T47D (cell line): ENCODE measurements at places on chromosomes 11 and 22.

DNA sequence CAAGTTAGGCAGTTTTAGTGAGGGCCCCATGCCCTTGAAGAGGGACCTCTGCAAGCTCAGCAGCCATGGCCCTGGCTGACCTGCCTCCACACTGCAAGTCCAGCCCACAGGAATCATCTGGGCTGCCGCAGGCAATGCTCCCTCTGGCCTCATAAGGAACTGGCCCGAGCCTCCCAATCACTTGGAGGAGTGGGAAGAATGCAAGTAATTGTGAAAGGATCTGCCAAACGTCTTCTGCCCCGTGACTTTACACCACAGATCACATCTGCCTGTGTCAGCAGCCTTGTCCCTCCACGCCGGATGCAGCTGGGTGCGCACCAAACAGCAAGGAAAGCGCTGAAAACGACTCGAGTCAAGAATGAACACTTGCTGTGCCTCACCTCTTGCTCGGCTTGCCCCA is 23.8 kb downstream of the OPCML start:
- DNase-seq, result no peak

DNA sequence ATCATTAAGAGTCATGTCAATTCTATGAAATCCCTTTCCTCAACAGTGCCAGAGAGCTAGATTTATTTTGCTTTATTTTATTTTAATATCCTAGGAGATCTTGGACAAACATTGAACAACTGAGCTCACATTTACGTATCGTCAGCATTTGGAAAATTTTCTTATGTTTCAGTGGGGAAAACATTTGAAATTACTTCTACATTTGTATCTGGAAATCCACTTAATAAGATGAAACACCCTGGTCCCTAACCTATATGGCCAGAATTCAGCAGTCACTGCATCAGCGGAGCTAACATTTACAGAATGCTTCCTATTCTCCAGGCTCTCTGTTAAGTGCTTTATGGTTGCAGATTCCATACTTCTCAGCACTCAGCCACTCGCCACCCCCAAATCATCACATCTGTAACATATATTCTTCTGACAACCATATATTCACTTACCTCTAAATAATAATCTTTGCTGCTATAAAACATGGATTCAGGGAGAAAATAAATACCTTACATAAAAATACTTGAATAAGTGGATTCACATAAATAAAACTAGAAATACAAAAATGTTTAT is 773.9 kb downstream of the JRKL start:
- no peak for DNase-seq

DNA sequence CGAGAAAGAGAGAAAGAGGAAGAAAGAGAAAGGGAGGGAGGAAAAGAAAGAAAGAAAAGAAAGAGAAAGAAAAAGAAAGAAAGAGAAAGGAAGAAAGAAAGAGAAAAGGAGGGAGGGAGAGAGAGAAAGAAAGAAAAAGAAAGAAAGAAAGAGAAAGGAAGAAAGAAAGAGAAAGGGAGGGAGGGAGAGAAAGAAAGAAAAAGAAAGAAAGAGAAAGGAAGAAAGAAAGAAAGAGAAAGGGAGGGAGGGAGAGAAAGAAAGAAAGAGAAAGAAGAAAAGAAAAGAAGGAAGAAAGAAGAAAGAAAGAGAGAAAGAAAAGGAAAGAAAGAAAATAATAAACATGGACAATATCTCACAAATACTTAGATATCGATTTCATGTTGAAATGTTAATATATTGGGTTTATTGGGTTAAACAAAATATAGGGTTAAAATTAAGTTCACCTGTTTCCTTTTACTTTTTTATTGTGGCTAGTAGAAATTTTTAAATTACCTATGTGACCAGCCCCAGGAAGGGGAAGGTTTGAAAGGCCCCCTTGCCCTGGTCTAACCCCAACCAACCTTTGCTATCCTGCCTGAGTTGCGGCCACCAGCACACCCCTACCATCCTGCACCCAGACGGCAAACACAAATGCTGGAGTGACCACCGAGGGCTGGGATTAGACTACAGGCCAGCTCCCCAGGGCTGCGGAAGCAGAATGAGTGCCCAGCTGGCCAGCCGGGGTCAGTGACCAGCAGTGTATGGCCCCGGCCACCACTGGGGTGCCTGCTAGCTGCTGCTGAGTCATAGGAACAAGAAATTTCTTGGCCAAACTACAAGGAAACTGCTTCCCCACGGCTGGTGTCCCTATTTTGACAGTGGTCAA is 81.0 kb upstream of the FGF3 start:
- peak; percentile 42 for DNase-seq

DNA sequence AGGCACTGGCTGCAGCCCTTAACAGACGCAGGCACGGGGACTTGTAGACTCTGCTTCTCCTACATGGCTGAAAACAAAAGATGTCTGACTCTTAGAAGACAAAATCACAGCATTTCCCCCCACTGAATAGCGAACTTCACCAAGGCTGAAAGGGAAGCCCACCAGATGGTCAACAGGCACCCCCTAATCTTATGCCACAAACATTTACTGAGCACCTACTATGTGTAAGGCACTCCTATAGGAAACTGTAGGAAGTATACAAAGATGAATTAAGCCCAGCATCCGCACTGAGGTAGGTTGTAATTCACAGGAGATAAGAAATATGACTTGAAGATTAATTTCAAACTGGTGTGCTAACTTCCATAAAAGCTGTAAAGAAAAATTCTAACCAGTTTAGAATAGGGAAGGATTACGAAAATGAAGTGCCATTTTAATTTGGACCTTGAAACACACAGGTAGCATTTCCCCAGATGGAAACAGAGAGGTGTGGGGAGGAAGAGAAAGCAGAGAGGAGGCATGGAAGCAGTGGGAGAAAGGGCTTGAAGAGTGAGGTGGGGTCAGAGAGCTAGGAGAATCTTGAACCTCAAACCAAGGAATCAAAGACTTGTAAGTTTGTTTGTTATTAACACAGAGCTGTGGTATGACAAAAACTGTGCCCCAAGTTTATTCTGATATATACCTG is 38.1 kb downstream of the NUMA1 start:
- no peak for DNase-seq

DNA sequence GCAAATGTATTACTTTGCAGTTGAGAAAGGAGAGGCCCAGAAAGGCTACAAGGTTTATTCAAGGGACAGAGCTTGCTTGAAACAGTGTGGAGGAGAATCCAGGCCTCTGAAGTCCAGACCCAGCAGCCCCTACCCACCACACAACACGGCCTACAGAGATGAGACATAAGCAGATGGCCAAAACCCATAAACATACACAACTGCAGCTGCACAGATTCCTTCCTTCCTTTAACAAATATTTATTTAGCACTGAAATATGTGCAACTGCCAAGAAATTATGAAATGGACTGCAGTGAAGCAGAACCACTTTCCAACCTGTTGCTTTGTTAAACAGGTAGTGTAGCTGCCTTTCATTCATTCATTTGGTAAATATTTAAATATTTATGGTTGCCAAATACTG is 122.3 kb downstream of the SPATA19 start:
- DNase-seq, result no peak

GRCh38 chr22:24601217-24602104 is 1.5 kb upstream of the GGT1 start:
- no peak for DNase-seq

DNA sequence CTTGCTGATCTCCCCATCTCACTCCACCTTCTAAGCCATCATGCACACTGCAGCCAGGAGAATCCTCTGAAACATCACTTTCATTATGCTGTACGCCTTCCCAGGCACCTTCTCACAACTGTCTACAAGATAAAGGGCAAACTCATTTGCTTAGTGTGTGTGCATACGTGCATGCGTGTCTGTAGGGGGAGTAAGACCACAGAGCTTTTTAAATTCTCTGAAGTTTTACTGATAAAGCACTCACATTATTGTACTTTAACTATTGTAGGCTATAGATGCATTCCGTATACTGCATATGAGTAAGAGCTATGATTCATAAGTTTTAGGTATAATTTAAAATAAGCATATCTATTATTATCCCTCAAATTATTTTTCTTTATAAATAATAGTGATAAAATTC is 15.3 kb upstream of the ANKK1 start:
- DNase-seq, result no peak

- no peak for DNase-seq
Measured at GRCh38 chr11:2924821-2925675, 4.2 kb downstream of the PHLDA2 start.

DNA sequence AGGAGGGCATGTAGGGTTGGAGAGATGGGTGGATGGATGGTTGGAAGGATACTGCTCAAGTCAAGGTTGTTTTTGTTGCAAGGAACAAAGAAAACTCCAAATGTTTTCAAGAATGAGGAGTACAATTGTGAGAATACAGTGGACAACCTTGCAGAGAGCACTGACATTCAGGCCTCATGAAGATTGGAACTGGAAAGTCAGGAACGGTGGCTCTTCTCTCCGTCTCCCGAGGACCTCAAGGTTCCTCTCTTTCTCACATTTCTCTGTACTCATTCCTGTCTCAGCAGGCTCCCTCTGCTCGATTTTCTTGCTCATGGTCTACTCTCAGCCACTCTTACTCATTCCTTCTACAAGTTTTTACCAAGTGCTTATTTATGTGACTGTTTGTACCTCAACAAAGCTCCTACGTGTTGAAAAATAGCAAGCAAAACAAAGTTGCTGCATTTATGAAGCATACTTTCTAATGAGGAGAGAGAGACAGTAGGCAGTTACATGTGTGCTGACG is 97.6 kb downstream of the SWAP70 start:
- no peak for DNase-seq

GRCh38 chr11:59556917-59557348 is 45.6 kb downstream of the OR4D9 start:
- no peak for DNase-seq

- DNase-seq, result no peak
Measured at GRCh38 chr22:28034760-28035401, 115.8 kb upstream of the PITPNB start.

DNA sequence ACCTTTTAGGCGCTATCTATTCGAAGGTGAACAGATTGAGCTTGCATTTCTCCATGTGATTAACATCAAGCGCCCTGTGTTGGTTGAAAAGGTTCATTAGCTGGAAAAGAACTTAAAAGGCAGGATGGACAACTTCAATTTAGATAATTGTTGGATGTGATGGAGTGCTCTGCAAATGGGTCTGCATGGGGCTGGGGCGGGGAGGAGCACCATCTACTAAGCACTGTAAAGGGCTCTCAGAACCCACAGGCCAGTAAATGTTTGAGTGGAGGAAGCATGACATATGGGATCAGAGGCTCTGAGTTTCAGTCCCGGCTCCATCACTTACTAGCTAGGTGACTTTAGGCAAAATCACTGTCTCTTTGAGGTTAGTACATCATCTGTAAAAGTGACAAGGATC is 28.2 kb downstream of the ARL14EP start:
- DNase-seq, result no peak

GRCh38 chr22:47213571-47214230 is 451.3 kb downstream of the TBC1D22A start:
- peak; percentile 51 for DNase-seq

DNA sequence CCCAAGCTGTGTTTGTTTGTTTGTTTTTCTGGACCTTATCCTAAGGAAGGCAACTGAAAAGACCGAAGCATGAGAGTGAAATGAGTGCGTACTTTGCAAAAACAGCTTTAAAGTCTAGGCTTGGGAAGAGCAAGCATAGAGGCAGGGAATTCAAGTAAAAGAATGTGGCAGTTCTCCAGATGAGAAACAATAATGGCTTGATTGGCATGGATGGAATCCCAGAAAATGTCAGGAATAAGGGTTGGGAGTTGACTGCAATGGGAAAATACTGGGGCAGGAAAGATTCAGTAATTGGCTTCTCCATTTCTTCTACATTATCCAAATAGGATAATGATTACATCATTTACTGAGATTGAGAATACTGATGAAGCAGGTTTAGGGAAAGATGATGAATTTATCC is 17.5 kb downstream of the SAAL1 start:
- no peak for DNase-seq

- peak; percentile 72 for DNase-seq
Measured at GRCh38 chr22:24772493-24773220, 1.9 kb downstream of the PIWIL3 start.

DNA sequence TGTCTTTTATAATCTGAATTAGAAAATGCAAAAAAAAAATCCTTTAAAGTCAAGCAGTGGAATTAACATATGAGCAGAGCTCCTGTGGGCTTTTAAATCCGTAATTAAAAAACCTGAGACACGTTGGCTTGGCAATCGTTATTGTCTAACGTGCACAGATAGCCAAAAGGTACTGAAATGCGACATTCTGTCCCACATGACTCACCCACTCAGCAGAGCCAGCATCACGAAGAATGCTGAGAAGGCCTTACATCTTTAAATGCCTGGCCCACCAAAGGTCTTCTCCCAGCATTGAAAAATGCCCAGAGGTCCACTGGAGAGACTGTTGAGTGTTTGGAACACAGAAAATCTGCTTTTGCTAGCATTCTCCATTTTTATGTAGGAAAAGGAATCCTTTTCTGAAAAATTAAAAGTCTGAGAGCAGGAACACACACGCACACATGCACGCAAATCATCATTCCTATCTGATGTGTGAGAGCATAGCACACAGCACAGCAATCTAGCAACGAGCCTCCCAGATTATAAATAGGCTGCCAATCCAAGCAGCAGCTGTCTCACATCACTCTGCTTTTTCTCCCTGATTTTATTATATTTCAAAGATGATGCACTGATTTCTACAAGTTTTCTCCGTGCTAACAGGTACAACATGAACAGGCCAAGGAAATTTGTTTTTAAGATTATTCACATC is 94.5 kb downstream of the PHF21A start:
- no peak for DNase-seq

DNA sequence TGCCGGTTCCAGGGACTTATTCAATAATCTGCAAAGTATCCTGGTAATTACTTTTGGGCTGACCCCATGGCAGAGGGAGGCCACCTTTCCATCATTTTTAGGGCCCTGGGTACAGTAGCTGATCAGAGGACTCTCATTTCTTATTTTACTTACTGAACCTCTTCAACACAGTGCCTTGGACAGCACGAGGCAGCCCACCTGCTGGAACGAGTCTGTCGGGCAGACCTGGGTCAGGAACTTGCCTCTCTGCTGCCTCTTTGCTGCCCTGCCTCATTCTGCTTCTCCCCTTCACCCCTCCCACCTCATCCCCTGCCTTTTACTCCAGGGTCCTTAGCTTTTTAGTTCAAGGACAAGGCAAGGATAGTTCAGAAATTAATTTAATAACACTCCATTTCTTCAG is 204.5 kb downstream of the CSNK2A3 start:
- DNase-seq, result no peak

DNA sequence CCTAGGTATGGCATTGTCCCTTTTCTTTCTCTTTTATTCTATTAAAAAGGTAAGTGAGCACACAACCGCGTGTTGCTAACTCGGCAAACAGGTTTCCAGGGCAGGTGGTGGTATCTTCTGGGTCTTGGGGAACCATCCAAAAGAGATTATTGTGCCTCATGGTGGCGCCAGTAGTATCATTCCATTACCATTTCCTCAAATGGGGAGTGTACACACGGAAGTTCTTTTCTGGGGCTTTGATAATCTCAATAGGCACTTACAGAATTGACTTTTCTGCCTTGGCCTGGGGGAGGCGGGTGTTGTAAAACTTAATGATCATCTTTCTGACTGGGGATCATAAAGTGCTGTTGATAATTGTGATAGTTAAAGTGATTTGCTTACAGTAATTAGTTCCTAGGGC is 234.1 kb downstream of the KIRREL3 start:
- no peak for DNase-seq

DNA sequence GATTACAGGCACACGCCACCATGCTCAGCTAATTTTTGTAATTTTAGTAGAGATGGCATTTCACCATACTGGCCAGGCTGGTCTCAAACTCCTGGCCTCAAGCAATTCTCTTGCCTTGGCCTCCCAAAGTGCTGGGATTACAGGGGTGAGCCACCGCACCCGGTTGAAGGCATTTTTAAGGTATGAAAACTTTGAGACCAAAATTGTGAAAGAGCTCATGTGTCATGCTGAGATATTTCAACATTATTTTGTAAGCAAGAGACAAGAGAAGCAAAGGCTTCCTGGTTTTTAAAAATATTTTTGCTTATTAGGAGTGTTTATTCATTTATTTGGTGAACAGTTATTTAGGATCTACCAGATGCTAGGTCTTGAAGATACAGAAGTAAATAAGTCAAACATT is 6.8 kb downstream of the NHERF4 start:
- no peak for DNase-seq
